ENCODE measurements at places on chromosomes 1 and 21.

- DNase-seq: no peak
Measured at GRCh38 chr1:233598891-233599541, 14.9 kb upstream of the KCNK1 start.

DNA sequence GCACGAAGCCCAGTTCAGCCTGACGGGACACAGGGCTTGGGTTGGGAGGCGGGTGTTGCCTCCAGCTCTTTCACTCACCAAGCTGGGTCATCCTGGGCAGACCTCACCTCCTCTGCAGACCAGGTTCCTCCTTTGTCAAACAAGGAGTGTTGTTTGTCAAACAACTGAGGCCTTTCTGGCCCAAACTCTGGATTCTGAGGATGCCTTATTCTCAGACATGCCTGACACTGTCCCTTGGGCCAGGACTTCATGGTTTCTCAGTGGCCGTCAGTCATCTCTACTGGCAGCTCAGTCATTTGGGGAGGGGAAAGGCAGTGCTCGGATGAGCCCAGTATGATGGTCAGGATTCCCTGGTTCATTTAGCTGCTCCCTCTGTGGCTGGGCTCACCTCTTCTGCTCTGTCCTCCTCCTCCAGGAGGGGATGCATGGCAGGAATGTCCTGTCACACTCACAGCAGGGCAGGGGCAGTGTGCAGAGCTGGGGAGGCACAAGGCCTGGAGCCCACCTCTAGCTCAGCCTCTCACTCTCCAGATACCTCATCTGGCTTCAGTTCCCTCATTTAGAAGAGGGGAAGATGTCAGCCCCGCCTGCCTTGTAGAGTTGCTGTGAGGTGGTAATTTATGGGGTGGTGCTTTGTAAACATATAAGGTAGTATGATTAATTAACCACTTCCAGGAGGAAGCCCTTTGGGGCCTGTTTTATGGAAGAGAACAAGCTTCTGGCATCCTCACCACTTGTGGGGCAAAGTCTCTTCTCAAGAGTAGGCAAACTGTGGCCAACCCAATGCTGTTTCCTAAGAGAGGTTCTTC lies 20.6 kb downstream of the SLC2A1 start:
- DNase-seq: peak; percentile 50

- DNase-seq: no peak
Measured at GRCh38 chr1:31769720-31770390, 5.7 kb upstream of the ADGRB2 start.

GRCh38 chr1:205248793-205249601 lies 21.3 kb downstream of the TMCC2 start:
- DNase-seq: no peak

DNA sequence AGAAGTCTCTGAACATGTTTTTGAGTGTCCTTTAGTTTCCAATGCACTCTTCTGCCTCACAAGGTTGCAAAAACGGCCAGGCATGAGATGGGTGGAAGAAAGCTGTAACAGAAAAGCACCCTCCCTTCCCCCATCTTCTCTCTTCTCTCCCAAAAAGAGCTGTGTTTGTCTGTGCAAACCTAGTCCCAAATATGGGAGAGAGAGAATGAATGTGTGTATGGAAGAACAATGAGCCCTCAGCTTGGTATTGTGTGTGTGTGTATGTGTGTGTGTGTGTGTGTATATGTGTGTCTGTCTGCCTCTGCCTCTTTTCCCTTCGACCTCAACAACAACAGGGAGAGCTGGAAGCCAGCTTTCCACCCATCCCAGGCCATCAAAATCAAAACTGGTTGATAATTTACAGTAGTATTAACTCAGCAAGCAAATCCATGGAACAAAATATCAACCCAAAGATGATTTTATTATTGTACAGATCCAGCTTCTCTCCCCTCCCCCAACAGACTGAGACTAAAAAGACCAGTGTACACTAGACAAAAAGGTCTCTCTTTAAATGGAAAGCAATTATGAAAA lies 1.8 kb downstream of the RERE start:
- no peak for DNase-seq

DNA sequence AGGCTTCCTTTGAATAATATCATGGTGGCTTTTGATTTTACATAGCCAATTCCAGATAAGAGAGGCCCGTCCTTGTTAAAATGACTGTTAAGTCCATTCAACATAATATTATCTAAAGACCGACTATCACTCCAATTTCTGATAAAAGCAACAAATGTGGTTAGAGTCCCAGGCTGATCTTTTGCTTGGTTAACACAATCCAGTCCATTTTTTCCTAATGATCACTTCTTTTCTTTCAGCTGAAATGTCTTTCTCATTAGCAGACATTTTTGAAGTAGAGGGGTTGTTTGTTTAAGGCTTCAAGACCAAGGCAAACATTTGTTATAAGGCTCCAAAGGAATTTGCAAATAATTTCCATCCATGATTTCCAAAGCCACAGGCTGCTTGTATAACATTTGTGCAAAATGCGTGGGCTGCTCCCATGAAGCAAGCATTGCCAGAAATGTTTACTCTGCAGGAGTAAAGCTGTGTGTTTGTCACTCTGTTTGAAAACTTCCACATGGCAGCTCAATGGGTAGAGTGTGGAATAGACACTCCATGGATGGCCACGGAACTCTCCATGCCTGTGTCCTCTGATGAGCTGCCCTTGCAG lies 111.5 kb downstream of the PSMG1 start:
- DNase-seq: no peak

DNA sequence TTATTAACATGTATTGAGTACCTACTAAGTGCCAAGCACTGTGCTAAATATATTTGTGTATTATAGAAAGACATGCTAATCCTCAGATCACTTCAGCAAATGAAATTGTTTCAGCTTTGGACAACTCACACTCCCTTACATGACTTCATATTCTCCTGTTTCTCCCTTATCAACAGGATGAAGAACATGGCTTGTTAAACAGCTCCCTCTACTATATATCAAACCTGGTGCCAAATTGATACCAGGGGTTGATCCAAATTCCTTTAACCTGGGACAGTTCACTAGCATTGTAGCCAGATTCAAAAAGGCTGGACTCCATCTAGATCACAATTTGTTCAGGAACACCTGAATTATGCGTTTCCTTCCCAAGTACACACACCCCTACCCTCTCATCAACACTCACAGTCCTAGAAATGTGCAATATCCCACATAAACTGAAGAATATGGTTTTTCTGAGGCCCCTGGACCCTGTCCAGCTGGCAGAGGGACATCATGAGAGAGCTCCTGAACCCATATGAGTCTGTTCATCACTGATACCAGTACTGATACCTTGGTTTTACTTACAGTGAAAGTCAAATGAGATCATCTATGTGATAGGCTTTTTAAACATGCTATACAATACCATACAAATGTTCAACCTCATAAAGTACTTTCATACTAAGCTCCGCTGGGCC lies 47.0 kb upstream of the PALMD start:
- no peak for DNase-seq

DNA sequence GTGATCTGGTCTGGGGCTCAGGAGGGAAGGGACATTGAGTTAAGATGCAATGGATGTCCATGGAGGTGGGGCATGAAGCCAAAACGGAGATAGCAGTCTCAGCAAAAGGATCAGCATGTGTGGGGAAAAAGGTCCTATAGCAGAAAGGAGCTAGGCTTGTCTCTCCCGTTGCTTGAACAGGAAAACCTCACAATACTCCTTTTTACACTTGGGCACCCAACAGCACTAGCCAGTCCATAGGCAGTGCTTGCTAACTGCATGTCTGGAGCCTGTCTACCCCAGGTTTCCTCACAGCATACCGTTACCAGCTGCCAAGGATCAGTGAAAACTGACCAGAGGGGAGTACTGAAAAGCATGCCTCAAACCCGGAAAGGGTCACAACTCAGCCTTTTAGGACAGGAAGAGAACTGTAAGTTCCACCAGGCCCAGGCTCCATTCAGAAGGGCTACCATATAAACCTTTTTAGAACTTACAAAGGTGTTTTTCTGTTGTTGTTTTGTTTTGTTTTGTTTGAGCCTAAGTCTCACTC lies 78.6 kb downstream of the JAK1 start:
- no peak for DNase-seq

GRCh38 chr21:16837721-16838120 lies 675.1 kb upstream of the CXADR start:
- no peak for DNase-seq

GRCh38 chr1:20276485-20277159 lies 14.1 kb upstream of the VWA5B1 start:
- no peak for DNase-seq

DNA sequence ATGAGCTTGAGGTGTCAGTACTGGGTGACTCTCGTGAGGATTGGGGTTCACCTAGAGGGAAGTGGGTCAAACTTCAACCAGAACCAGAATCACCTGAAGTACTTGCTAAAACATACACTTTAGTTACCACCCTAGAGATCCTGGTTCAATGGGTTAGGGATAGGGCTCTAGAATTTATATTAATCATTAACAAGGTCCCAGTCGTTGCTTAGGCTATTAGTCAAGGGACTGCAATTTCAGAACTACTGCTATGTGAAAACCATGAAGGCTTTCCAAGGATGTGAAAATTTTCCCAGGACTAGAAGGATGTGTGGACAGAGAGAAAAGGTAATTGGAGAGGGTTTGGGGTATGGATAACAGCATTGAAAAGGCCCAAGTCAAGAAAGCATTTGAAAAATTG lies 162.6 kb downstream of the GRIK1 start:
- DNase-seq: no peak

GRCh38 chr1:110176299-110176956 lies 26.1 kb downstream of the SLC6A17 start:
- DNase-seq: no peak

DNA sequence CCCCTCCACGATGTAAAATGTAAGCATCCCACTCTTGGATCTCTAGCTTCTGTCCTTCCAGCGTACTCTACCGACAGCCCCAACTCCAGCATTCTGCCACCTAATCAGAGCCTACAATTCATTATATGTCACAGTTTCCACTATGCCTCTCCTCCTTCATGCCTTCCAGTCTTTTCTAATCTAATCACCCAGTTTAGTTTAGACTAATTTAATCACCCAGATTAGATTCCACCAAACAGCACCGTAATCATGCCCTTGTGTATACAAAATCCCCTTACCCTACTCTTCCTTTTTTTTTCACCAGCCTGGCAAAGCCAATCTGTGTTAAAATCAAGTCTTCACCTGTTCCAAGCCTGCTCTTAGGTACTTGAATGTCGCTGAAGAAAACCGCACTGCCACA lies 49.8 kb upstream of the KANK4 start:
- no peak for DNase-seq

GRCh38 chr1:158998037-158998780 lies 11.5 kb upstream of the IFI16 start:
- no peak for DNase-seq
